ENCODE measurements at places on chromosomes 11 and 22. TPM values are rescaled to one million over a fixed set of nuclear protein-coding genes. Genes with fewer than 3 reads are reported as not detected.
A peak's percentile ranks its signal among the peaks of the same experiment; 100 is the strongest.

DNA sequence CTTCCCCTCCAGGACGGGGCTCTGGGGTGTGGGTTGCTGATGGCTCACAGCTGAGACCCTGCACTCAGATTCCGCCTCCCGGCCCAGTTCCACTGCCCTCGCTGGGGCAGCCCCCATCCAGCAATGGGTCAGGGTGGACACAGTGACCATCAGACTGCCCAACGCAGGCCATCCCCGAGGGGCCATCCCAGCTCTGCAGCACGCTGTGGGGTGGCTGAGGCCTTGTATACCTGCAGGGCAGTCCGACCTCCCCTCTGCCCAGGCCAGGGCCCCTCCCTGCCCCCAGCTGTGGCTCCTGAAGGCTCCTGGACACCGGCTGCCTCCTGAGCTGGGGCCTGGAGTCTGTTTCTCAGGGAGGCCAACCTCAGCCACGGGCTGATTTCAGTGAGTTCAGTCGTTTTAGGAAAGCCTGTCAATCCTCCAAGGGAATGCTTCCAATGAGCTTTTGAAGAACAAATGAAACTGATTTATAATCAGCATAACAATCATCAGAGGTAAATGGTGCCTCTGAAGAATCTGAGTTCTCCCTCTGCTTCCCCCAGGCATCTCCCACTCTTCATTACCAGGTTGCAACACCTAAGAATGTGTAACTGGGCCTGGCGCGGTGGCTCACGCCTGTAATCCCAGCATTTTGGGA lies 95.1 kb downstream of the CELSR1 start:
- no peak for DNase-seq

GRCh38 chr11:10072841-10073240 lies 221.2 kb downstream of the SBF2 start:
- peak; percentile 4 for DNase-seq

DNA sequence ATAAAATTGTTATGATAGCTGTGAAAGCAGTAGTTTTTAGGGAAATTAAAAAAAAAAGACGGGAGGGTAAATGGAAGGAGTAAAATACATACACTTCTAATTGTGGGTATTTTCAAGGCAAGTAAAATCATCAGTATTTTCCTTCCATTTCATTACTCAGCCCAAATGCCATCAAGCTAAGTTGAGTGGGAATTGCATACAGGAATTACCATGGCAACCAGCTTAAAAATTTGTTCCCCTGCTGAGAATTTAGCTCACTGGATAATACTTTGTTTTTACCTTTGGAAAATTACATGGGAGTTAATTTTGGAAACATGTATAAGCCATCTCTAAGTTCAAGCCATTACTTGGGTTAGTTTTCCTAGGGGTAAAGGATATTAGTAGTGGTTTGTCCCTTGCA lies 1873.4 kb downstream of the LRRC4C start:
- DNase-seq: no peak

The YAP1 gene
- 35.5 TPM for total RNA-seq

- peak; percentile 56 for DNase-seq
Observed at GRCh38 chr22:19874307-19875060, 19.8 kb upstream of the GNB1L start.

GRCh38 chr11:86703987-86704386 lies 31.6 kb upstream of the ME3 start:
- no peak for DNase-seq

DNA sequence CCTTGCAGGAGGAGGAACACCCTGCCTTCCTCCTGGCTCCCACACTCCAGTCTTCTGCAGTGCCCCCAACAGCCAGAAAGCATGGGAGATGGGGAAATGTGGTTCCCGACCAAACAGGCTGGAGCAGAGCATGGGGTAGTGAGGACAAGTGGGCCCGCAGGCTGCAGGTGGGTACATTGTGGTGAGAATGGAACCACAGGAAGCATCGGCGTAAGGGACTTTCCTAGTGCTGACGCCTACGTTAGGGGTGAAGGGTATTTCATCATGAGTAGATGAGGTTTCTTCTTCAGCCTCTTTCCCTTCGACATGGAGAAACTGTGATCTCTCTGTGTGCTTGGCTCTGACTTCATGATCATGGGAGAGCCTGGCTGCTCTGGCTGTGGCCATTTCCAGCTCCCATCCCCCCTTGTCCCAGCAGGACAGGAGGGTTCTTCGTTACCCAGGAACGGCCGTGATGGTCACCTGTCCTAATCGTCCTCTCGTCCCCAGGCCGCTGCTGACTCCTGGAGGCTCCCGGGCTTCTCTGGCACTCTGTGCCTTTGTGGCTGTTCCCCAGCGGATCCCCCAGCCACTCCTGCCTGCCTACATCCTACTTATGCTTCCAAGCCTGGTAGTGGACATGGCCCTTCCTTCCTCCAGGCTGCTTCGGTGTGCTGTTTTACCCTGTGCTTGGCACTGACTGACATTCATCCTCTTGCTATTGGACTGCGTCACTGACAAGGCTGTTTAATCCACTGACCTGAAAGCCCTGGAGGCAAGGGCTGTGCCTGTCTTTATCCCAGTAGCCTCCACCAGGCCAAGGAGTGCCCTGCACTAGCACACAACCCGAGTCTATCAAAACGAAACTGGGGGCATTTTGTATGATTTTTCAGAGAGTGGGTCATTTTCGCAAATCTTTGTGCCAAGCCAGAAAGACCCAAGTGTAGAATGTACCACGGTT lies 65.2 kb upstream of the CECR2 start:
- DNase-seq: peak; percentile 28

DNA sequence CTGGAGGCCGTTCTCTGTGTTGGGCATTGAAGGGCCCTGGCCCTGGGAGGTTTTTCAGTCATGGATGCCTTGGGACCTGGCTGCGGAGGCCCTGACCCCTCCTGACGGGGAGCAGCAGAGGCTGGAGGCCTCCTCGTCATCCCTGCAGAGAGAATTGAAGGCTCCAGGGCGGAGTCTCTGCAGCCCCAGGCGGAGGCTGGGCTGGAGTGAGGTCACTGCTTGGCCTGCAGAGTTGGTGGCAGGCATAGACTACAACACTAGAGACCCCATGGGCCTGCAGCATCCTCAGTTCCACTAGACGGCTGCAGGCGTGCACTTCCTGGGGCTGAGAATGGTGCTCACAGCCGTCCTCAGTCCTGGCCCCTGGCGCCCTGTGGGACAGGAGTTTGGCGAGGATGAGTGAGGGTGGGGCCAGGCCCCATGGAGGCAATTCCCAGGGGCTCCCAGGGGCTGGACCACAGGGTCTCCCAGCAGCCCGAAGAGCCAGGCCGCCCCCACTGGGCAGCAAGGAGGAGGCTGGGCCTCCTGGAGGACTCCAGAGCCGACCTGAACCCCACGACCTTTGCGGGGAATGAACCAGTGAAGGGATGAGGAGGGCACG lies 1194.9 kb downstream of the BRD1 start:
- DNase-seq: no peak

Data from Daoy (cell line).